ENCODE measurements at places on chromosomes 3 and 15.

GRCh38 chr3:184687363-184688015, 24.4 kb downstream of the MAGEF1 start:
- no peak for DNase-seq

DNA sequence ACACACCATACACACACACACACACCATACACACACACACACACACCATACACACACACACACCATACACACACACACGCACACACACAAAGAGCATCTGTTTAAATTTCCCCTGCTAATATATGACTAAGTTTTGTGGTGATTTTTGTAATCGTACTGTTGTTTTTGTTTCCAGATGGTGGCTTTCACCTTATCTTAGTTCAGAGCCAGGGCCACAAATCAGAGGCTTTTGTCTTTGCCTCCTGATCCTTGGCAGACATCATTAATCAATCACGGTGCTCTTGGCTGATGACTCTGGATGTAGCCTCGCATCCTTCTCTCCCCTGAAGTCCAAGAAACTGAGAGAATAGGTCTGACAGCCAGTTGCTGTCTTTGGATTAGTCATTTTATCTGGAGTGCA, 52.1 kb downstream of the EDEM1 start:
- DNase-seq = no peak

DNA sequence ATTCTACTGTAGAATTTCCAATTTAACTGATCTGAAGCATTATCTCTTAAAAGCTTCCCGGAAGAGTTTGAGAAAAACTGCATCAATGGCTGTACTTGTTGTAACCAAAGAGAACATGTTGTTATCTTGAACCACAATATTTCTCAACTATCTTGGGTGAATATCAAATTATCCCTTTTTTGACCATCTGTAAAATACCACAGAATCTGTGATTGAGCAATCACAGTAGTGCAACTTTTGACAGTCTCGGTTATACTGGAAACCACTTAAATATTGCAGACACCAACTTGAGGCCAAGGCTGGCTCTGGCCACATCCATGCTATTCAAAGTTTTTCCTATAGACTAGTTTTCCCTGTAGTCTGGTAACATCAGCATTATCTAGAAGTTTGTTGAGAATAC, 842.8 kb upstream of the EPHA6 start:
- DNase-seq = peak; percentile 6

DNA sequence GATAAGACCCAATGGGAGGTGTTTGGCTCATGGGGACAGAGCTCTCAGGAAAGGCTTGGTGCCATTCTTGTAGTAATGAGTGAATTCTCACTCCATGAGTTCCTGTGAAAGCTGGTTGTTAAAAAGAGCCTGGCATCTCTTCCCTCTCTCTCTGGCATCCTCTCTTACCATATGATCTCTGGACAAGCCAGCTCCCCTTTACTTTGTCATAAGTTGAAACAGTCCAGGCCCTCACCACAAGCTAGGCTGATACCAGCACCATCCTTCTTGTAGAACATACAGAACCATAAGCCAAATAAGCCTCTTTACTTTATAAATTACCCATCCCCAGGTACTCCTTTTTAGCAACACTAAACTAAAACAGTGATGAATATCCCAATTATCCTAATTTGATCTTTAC, 166.9 kb upstream of the TMC3 start:
- no peak for DNase-seq

GRCh38 chr3:54862526-54862925, 65.3 kb downstream of the LRTM1 start:
- DNase-seq = no peak

- no peak for DNase-seq
Measured at GRCh38 chr3:156135921-156136638, 15.7 kb downstream of the KCNAB1 start.

GRCh38 chr3:37996785-37997301, 6.3 kb downstream of the VILL start:
- peak; percentile 81 for DNase-seq

DNA sequence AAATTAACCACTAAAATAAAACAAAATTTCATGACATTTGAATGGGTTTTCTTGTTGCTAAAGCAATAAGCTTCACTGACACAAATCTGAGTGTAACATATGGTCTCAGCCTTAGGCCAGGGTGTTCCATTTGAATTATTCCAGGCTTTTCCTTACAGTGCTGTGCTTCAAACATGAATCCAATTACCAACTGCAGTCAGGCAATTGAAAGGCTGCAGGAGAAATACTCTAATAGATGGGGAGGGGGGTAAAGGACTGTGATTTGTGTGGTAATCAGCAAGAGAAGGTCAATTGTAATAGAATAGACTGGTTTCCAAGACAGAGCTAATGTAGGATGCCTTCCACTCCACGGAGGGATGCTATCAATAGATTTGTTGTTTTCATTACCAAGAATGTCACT, 466.7 kb downstream of the C3orf38 start:
- no peak for DNase-seq

DNA sequence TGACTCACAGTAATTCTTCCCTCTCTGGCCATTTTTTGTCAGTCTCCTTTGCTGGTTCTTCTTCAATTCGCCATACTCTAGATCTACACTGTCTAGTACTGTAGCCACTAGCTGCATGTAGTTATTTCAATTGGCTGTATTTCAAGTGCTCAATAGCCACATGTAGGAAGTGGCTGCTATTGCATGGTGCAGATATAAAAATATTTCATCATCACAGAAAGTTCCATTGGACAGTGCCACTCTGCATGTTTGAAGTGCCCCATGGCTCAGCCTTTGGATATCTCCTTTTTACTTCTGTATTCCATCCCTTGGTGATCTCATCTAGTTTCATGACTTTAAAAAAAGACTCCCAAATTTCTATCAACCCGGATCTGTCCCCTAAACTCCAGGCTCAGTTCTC, 22.1 kb downstream of the PPP2R3A start:
- DNase-seq = no peak

- peak; percentile 25 for DNase-seq
Measured at GRCh38 chr15:94910166-94910565, 678.8 kb downstream of the MCTP2 start.

DNA sequence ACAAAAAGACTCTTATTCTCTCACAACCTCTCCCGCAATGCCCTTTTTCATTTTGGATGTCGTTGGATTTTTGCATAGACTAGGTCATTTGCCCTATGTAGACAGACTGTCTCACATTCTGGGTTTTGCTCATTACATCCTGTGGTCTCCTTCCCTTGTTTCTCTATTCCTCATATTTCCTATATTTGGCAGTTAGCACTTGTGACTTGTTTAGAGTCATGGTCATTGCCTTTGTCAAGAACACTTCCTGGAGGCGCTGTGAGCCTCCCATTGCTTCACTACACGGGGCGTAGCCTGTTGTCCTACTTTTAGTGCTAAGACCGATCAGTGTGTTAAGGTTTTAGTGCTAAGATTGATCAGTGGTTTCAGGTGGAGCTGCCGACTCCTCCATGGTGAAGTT, 16.1 kb upstream of the TATDN2 start:
- DNase-seq = no peak

- no peak for DNase-seq
Measured at GRCh38 chr15:29437888-29438702, 168.5 kb upstream of the NSMCE3 start.
